ENCODE measurements at places on chromosomes 16 and 17. TPM values are rescaled to one million over a fixed set of nuclear protein-coding genes. Genes with fewer than 3 reads are reported as not detected.

DNA sequence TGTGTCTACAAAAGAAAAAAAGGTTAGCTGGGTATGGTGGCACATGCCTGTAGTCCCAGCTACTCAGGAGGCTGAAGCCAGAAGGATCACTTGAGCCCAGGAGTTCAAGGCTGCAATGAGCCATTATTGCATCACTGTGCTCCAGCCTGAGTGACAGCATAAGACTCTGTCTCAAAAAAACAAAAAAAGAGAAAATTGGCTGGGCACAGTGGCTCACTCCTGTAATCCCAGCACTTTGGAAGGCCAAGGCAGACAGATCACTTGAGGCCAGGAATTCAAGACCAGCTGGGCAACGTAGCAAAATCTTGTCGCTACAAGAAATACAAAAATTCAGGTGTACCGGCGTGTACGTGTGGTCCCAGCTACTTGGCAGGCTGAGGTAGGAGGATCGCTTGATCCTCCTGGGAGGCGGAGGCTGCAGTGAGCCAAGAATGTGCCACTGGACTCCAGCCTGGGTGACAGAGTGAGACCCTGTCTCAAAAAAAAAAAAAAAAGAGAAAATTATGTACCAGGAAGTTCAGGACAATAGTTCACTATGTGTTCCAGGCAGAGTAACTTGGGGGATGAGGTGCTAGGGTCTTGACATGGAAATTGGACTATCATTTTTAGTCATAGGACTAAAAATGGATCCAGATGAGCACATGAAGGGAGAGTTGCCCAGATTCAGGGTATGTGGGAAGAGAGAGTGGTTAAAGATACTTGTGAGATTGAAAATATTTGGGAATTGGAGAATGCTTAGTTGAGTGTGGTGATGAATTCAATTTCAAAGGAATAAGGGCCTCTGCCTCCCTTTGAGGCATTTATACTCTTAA is 11.0 kb downstream of the ALDH3A2 start:
- no peak for DNase-seq

DNA sequence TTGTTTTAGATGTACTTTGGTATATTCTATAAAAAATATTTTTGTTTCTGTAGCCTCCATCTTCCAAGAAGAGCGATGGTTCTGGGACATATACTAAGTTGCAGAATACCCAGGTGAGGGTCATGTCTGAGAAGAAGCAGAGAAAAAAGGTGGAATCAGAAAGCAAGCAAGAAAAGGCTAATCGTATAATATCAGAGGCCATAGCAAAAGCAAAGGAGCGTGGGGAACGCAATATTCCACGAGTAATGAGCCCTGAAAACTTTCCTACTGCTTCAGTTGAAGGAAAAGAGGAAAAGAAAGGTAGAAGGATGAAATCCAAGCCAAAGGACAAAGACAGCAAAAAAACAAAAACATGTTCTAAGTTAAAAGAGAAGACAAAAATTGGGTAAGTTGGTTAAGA is 154.6 kb downstream of the CHD9 start:
- DNase-seq = no peak

GRCh38 chr17:10772425-10773380 is 31.2 kb downstream of the TMEM238L start:
- no peak for DNase-seq

GRCh38 chr16:85563515-85564276 is 49.4 kb upstream of the GSE1 start:
- DNase-seq = no peak

GRCh38 chr17:48642843-48643696 is 16.9 kb upstream of the HOXB9 start:
- no peak for DNase-seq

DNA sequence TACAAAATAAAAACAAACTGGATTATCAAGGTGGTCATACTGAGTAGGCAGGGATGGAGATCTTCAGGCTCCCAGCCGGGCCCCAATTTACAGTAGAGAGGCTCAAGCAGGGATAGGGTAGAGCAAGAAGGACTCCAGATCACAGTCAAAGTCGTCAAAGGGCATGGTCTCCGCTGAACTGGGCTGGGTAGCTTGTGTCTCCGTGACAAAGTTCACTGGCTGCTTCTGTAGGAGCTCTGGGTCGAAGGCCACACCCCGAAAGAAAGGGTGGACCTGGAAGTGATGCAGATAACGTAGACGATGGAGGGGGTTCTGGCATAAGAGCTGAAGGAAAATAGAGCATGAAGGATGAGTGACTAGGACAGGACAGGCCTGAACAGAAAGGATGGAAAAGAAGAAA is 3.6 kb downstream of the RSKR start:
- DNase-seq = no peak

GRCh38 chr17:81033535-81034167 is 1.3 kb upstream of the BAIAP2 start:
- DNase-seq = no peak

GRCh38 chr17:2380226-2380922 is 20.5 kb downstream of the MNT start:
- DNase-seq = no peak

DNA sequence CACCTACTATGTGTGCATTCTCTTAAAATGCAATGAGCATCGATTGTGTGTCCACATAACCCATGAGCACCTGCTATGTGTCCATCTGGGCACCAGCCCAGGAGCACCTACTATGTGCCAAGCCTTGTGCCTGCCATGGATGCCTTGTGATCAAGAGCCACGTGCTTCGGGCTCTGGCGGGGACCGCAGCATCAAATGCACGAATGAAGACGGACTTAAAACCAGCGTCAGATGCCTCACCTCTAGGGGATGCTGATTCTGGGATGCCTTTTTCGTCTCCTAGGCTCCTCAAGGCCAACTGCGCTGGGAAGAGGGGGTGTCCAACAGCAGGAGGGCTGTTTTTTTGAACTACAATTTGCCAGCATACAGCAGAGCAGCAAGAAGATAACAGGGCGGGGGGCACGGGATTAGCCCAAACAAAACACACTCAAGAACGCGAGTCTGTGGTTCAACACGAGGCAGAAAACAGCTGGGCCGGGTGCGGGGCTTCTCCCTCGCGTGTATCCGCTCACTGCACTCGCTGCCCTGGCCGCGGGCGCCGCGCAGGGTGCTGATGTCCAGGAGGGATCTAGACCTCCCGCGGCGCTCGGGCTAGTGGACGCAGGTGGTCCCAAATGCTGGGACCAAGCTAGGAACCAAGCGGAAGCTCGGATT is 1.2 kb upstream of the GLIS2 start:
- DNase-seq = no peak

DNA sequence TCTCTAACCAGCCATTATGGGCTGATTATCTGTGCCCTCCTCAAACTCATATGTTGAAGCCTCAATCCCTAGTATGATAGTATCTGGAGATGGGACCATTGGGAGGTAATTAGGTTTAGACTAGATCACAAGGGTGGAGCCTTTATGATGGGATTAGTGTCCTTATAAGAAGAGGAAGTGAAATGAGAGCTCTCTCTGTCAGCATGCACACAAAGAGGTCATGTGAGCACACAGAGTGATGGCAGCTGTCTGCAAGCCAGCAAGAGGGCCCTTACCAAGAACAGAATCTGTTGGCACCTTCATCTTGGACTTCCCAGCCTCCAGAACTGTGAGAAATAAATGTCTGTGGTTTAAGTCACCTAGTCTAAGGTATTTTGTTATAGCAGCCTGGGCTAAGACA is 101.9 kb downstream of the PCTP start:
- no peak for DNase-seq

DNA sequence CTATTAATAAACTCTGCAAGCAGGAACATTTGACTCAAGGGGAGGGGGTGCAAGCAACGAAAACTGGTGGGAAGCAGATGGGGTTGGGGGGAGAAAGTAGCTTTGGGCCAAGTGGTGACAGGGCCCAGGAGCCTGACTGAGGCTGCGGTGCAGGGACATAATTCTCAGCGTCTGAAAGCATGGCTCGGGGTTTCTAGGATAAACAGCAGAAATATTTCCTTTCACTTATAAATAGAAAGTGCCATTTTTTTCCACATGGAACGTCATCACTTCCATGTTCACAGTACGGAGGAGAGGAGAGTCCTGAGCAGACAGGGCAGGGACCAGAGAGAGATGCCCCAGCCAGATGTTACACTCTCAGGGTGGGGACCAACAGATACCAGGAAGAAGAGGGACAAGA is 197.1 kb downstream of the ZFHX3 start:
- no peak for DNase-seq

DNA sequence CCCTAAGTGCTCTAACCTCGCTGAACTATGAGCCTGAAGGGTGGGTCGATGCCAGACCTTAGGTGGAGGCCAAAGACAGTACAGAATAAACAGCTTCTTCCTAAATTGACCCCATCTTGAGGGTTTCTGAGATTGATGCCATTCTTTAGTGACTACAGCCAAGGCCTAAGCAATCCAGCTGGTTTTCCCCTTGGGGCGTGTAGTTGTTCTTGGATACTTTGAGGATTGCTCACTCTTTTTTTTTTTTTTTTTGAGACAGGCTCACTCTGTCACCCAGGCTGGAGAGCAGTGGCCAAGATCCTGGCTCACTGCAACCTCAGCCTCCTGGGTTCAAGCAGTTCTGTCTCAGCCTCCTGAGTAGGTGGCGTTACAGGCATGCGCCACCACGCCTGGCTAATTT is 2.0 kb downstream of the OVCA2 start:
- DNase-seq = no peak

The PPP1R9B gene
- 26.8 TPM for total RNA-seq

The RASD1 gene
- 13.0 TPM for total RNA-seq

The OR2C1 gene
- total RNA-seq = 0.14 TPM

The PDF gene
- 9.8 TPM for total RNA-seq

The SOCS1 gene
- total RNA-seq = 8.3 TPM

Measured in thymus (tissue), 14 donors.